ENCODE measurements at places on chromosomes 1 and 21.

- peak; percentile 61 for DNase-seq
These were observed 509 bp downstream of the GDAP2 start for GRCh38 chr1:117928881-117929342.

DNA sequence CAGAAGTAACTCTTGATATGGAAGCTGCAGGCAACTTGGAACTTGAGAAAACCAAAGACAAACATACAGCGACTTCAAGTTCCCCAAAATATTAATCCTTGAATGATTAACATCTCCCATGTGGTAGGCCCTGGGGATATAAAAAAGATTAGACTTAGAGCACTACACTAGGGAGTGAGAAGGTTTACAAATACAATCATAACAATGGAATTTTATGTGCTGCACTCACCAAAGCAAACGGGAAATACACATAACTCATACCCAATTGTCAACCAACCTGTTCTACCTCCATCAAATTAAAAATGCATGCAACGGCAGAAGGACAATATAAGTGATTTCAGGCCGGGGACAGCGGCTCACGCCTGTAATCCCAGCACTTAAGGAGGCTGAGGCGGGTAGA is 3.7 kb downstream of the SMYD3 start:
- no peak for DNase-seq

DNA sequence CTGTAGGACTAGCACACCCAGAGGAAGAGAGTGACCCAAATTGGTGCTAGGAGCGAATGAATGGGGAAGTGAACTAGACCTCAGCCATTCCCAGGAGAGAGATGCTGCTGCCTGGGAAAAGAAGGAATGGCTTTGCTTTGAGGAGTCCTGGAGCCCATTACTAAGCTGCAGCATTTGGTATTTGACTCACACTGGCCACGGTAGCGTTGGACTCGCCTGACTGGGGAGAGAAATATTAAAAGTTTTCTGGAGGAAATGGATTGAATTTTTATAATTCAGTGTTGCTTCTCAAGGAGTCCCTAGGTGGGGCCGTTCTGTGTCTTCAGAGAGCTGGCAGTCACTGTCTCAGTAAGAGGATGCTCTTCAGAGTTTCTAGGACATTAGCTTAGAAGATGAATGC is 40.2 kb downstream of the PIK3CD start:
- no peak for DNase-seq

GRCh38 chr1:2165646-2166045 is 28.9 kb downstream of the FAAP20 start:
- DNase-seq: peak; percentile 80

GRCh38 chr21:46320331-46320801 is 3.3 kb downstream of the C21orf58 start:
- DNase-seq: no peak

- no peak for DNase-seq
These were observed 684.5 kb downstream of the PTPRU start for GRCh38 chr1:29920784-29921183.

GRCh38 chr1:186871784-186872183 is 43.0 kb downstream of the PLA2G4A start:
- no peak for DNase-seq

GRCh38 chr1:58620259-58620658 is 43.2 kb upstream of the TACSTD2 start:
- peak; percentile 39 for DNase-seq

DNA sequence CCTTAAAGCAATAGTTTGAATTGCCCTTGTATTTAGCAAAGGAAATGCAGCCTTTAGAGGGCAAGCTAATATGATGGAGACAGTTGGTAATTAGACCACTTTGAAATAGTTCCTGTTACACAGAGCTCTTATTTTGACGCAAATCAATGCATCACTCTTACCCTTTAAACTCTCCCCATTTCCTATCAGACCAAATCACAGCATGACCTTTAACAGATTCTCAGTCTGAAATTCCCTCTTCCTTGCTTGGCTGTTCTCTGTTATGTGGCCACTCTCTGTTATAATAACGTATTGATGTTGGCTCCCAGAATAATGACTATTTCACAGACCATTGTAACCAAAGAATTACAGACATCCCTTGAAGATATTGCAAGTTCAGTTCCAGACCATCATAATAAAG is 66.9 kb upstream of the NGF start:
- no peak for DNase-seq

GRCh38 chr1:210335001-210335400 is 6.3 kb downstream of the HHAT start:
- no peak for DNase-seq

DNA sequence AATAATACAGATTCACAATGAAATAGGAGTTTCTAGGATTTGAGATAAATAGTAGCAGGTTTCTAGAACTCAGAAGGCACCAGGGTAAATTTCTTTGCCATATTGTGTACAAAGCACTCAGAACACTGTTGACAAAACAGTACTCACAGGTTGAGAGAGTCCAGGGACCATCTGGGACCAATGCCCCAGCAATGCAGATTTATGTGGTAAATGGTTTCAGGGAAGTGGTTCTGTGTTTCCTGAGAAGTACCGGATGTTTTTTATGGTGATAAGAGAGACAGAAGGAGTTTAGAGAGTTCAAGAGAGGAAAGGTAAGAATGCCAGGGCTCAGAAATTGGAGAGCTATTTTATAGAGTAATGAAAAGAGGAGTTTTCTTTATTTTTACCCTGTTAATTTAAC is 29.6 kb upstream of the DIPK1A start:
- DNase-seq: no peak

DNA sequence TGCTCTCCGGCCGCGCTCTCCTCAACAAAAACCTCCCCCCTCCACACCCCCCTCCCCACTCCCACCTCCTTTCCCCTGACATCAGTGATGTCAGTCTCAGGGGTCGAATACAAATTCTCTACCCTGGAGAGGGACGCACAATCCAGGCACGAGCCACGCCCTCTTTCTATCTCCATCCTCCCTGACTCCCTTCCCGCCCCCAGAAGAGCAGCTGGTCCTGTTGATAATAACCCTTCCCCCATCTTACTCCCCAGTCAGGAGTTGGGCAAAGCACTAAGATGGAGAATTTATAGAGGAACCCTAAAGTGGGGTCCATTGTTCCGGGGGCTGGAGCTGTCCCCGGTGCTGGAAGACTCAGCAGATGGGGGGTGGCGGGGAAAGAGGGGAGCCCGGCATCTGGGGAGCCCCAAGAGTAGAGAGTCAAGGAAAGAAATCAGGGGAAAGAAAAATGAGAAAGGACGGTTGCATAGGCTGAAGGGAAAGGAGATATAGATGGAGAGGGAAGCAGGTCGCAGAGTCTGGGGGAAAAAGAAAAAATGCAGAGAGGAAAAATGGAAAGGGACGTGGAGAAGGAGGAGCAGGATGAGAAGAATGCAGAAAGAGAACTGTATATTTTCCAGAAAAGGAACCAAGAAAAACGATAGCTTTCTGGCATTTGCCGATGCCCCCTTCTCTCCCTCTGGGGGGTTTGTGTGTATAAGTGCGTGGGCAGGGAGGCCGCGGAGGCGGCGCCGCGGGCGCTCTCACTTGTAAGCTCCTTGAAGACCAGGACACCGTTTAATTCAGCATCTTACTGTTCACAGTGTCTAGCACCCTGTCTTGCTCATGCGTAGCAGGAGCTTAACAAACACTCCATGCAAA is at the start of gene CELF3:
CELF3 (minus strand) TSS at position 33 of the 861 bp plus-strand sequence. CDS start 783 bp downstream, outside the sequence.
- DNase-seq: peak; percentile 76

GRCh38 chr1:54328066-54328636 is 78.0 kb downstream of the SSBP3 start:
- DNase-seq: no peak

DNA sequence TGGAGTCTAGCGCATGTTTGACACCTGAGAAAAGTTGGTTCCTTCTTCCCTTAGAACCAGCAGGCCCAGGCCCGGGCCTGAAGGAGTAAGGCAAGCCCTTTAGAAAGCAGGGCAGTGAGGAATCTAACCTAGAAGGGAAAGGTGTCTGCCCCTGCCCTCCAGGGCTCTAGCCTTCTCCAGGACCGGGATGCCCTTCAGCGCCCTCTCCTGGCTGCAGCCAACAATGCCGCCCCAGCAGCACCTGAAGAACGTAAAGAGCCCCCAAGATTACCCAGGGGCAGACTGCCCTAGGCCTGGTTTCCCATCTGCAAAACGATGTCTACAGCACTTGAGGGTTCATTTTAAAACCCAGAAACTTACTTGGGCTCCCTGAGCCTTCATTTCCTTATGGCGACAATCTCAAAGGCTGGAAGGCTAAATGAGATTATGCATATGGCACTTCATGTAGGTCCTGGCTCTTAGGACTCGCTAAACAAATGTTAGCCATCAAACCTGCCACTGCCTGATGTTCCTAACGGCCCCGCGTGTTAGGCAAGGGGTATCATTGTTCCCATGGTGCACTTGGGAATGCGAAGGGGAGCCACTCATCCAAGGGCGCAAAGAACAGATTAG is 106.7 kb upstream of the KLHDC7A start:
- peak; percentile 86 for DNase-seq

DNA sequence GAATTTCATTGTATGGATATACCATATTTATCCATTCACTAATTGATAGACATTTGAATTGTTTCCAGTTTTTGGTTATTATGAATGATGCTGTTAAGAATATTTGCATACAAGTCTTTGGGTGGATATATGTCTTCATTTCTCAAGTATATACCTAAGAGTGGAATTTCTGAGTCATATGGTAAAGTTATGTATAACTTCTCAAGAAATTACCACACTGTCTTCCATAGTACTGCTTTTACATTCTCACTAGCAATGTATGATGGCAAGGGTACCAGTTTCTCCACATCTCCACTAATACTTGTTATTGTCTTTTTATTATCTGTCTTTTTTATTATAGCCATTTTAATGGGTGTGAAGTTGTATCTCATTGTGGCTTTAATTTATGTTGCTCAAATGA is 74.6 kb upstream of the TENT5C start:
- DNase-seq: no peak

Data from H9 (cell line).